ENCODE measurements at places on chromosomes 7 and 10.

DNA sequence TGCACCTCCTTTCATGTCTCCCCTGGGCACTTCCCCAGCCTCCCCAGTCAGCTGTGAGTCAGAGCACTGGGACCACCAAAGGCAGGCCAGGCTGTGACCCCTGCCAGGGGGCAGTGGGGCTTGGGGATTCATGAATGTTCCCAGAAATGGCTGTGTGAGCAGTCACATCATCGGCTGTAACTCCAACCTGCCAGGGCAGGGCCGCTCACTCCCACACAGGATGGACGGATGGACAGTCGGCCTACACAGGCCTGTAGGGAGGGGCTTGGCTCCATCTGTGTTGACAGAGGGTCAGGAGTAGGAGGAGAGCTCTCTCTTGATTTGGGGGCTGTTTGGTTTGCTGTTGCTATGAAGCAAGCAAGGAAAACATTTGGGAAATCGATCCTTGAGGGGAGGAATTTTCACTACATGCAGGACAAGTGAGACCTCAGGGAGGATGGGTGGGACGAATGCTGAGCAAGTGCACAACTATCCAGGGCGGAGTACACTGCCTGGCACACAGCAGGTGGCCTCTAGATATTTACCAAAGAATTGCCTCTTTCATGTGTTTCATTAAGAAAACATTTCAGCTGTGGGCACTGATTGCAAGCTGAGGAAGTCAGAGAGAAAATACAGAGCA lies 2.9 kb upstream of the IGFBP1 start:
- no peak for DNase-seq

DNA sequence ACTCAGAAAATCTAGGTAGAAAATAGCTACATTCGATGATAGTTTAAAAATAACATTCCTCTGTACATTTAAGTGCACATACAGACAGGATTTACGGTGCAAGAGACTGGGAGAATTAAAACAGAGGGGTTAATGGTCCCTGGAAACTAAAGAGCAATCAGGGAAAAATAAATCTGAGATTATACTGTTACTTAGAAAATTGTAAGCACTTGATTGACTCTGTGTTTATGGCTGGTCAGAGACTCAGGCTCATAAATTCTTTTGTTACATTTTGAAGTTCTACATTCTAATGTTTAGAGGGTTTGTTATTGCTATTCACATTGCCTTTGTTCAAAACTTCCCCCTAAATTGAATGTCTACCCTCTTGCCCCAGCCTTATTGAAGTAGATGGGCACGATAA lies 54.4 kb downstream of the CDCA7L start:
- no peak for DNase-seq

DNA sequence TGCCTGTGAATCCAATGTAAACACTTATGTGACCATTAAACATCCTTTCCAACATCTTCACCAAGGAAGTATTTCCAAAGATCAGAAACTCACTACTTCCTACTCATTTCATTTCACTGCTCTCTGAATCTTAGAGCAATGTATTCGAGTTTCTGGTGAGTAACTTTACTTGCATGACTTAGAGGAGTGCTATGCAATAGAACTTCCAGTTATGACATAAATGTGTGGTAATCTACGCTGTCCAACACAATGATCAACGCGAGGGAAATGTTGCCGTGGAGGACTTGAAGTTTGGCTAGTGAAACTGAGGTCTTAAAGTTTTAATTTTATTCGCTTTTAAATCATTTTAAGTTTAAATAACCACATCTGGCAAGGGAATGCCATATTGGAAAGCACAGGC lies 1326.3 kb downstream of the XPNPEP1 start:
- no peak for DNase-seq

- peak; percentile 30 for DNase-seq
Measured at GRCh38 chr10:102399217-102400021, 3.9 kb downstream of the NFKB2 start.

GRCh38 chr10:48444861-48445841 lies 138.7 kb downstream of the MAPK8 start:
- no peak for DNase-seq

- no peak for DNase-seq
Measured at GRCh38 chr10:87752566-87752965, 65.5 kb downstream of the ATAD1 start.

GRCh38 chr7:137768366-137768765 lies 78.4 kb downstream of the DGKI start:
- no peak for DNase-seq

DNA sequence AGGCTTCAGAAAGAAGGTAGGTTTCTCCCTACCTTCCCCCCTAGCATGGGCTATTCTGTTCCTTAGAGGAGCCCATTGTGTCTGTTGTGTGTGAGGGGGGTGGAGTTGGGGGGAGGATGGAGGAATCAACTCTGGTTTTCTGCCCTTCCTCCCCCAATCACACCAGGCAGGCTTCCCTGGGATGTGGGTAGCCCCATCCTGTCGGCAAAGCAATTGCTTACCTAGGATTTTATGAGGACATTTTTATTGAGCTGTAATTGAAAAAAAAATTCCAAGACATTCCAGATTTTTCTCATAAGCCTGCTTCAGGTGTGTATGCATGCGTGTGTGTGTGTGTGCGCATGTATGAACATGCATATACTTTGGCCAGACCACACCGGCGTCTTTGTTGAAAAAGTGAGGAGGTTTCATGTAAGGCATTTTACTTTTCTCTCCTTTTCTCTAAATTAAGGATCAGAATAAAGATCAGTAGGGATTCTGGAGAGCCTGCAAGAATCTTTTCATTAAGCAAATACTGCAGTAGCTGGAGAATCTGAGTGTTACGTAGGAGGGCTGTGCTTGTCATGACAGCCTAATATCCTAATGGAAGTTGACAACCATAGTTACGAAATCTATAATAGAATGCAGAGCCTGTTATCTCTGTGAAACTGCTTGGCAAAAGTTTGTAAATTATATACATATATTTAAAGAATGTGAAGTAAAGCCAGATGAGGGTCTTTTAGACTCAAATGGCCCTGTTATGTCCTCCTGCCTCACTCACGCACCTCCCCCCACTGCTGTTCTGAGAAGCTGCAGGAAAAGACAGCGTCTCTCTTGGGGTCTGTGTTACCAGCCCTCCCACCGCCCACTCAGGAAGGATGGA lies 27.3 kb upstream of the SAMD8 start:
- no peak for DNase-seq

DNA sequence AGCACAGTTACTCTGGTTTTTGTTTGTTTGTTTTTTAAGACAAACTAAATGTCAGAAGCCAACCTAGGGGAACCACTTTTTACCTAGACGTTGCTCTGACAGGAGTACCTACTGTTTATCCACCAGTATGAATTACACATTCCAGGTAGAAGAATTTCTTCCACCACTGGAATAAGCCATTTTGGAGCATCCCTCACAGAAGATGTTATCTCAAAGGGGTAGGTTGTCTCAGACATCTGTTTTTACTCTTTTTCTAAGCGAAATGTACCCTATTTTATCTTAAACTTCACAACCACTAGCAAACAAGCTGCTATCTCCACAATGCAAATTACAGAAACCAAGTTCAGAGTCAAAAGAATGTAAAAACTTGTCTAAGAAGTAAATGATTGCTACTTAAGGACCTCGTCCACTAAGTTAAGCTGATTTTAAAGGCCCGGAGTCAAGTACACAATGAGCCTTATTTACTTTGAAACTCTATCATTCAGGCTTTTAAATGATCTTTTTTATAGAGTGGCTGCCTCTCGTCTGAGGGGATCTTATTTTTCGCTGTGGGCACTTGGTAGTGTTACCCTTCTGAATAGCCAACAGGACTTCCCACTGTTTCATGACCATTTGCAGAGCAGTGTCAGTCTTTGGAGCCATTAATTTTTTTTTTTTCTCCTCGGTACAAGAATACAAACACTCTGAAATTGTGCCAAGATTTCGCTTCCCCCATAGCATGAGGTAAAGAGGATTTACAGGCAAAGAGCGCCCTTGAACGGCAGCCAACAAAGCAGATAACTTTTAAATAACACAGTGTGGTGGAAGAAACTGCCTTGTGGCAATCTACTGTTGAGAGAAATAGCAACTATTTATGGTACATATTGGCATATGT lies 15.7 kb upstream of the ARMC3 start:
- DNase-seq = peak; percentile 55

GRCh38 chr10:119100434-119101238 lies 3.3 kb upstream of the DENND10 start:
- no peak for DNase-seq

DNA sequence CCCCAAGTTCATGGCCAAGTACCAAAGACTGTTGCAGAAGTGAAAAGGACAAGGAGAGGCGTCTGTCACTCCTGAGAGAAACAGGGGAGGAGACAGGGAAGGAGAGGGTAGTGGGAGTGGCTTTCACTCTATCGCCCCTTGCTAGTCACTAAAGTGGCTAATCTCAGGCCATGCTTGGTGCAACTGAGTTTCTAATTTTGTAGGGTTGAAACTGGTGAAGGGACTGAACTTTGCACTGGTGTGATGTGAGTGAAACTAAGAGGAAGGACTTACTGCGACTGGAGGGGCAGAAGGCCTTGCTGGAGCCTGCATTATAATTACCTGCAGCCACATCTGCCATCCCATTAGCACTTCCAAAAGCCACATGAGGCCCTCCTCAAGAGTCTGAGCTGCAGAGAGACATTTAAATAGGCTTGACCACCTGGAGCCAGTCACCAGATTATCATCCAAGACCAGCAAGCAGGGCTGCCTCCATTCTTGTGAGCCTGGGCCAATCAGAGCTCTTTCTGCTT lies 107.2 kb upstream of the EEPD1 start:
- DNase-seq = no peak

DNA sequence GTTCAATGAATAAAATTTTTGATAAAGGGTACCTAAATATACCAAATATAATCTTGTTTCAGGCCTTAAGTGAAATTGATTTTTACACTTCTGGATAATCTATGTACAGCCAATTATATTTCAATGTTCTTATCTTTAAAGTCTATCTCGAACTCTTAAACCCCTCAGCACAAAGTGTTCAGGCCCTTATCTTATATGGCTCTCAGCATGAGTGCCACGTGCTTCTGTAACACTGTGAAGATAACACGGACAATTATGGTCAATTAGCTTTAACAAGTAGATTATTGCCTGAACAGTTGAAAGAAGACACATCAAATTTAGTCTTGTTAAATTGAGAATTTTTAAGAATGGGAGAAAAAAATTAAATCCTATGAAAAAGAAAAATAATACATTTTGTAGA lies 40.4 kb upstream of the DMTF1 start:
- DNase-seq = no peak

GRCh38 chr7:367351-367901 lies 77.5 kb downstream of the FOXL3 start:
- DNase-seq = no peak

DNA sequence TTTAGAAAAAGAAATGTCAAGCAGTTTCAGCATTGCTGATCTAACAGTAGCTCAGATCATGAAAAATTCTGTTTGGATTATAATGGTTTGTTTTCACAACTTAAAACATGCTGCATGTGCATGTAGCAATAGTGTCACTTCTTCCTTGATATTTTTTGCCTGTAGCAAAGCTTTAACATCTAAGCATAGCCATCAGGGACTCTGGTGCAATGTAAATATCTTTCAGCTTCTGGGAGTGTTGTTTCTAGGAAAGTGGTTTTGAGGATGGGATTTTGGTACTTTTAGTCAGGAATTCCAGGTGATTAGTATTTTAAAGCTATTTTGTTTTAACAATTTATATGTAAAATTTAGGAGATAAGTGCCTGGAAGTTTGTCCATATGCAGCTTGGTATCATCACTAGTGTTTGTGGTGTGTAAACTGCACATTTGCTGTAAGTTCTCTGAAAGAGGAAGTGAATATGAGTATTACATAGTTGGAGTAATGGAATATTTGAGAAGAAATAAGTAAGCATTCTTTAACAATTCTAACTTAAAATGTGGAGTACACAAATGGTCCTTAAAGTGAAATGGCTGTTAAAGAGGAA lies 1.9 kb downstream of the RSBN1L start:
- no peak for DNase-seq

GRCh38 chr7:28018446-28018845 lies 162.1 kb downstream of the JAZF1 start:
- no peak for DNase-seq

GRCh38 chr10:124717041-124717757 lies 27.0 kb downstream of the FAM53B start:
- no peak for DNase-seq

DNA sequence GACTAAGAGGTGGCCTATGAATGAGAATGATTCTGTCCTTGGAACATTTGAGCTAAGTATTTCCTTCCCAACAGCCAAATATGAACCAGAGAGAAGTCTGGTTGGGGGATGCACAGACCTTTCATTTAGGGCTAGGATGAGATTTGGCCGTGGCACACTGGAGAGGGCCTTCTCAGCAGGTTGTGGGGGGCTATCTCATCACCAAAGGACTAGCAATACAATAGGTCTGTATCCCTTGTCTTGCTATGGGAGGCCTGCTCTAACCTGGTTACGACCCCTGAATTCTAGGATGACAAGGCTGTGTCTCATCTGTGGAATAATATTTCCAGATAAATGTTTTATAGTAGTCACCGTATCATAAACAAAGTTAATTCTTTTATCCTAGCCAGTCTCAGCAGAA lies 133.0 kb downstream of the CHRM2 start:
- no peak for DNase-seq

GRCh38 chr10:71126432-71126831 lies 85.9 kb upstream of the UNC5B start:
- no peak for DNase-seq

- no peak for DNase-seq
Measured at GRCh38 chr7:115410972-115411686, 489.2 kb downstream of the MDFIC start.

DNA sequence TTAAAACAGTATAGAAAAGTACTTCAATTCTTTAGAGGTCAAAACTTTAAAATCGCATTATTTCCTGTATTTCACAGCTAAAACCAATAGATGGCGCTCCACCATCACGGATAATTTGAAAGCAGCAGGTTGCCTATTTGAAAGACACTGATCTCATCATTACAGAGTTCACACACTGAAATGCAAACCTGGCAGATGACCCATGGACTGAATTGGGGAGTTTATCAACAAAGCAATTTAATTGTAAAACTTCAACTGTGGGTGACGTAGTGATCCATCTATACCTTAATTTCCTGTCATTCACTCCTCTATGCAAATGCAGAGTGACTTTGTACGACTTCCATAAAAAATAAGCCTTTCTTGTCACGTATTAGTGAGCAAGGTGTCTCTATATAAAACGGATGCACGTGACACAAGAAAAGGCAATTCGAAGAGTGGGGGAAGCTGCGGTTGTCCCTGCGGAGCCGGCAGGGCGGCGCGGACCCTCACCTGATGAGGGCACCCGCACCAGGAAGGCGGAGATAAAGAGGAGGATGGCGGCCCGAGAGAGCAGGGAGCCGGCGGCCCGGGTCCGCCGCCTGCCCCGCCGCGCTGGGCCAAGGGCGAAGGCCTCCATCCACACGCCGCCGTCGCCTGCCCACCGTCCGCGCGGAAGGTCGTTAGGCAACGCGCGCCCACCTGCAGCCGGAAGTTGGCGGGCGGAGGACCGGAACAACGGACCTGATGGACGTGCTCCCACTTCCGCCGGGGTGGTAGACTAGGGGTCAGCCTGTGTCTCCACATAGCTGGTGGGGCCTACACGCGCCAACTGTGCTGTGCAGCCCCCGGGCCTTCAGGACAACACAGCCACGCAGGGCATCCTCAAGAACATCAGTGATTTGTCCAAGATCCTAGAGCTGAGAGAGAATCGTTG lies at the start of gene ZPBP:
Gene ZPBP (minus strand): TSS at position 668 of the 913 bp plus-strand sequence. CDS start 52 bp downstream, at position 616.
- DNase-seq = peak; percentile 12
